ENCODE measurements at places on chromosomes 7 and 10. TPM values are rescaled to one million over a fixed set of nuclear protein-coding genes. Genes with fewer than 3 reads are reported as not detected.

ANKRD61 gene
- not detected for total RNA-seq

RHOBTB1 gene
- 57.2 TPM for total RNA-seq

GTF2I gene
- 188 TPM for total RNA-seq

DPCD gene
- total RNA-seq: 83.0 TPM

All from A172 (cell line).